Sciatic nerve (tissue), 2 donors: ENCODE measurements at places on chromosomes 16 and 17. TPM values are rescaled to one million over a fixed set of nuclear protein-coding genes. Genes with fewer than 3 reads are reported as not detected.
A peak's percentile ranks its signal among the peaks of the same experiment; 100 is the strongest.

GRCh38 chr16:66471716-66472393, 44.8 kb downstream of the BEAN1 start:
- DNase-seq, result peak; percentile 27

DNA sequence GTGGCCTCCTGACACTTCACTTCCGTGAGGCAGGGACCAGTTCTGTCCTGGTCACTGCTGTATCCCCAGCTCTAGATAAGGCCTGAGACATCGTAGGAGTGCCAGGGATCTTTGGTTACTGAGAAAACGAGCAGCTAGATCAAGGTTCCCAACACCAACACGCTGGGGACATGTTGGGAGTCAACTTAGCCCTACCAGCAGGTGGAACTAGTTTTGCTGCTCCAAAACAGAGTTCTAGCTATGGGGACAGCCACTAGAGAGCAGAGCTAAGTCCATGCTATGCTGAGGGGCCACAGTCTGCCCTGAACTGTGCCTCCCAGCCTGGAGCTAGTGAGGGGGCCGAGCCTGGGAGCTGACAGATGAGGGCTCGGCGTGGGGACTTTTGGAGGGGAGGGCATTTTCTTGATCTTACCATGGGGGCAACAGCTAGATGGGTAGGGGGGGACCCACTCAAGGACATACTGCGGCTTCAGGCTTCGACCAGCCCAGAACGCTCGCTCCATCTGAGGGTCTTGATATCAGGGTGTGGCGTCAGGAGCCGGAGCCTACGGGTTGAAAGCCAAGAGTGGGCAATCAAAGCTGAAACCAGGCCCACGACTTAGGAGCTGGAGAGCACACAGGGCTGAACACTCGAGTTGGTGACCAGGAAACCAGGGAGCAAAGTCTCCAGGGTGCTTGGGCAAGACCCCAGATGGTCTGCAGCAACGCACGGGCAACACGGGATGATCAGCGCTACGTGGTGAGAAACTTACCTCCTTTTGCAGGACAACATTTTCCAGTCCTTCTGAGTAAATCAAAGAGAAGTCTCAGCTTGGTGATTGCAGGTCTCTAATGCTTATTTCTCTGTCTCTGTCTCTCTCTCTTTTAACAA, 13.4 kb downstream of the SNX20 start:
- no peak for DNase-seq

DNA sequence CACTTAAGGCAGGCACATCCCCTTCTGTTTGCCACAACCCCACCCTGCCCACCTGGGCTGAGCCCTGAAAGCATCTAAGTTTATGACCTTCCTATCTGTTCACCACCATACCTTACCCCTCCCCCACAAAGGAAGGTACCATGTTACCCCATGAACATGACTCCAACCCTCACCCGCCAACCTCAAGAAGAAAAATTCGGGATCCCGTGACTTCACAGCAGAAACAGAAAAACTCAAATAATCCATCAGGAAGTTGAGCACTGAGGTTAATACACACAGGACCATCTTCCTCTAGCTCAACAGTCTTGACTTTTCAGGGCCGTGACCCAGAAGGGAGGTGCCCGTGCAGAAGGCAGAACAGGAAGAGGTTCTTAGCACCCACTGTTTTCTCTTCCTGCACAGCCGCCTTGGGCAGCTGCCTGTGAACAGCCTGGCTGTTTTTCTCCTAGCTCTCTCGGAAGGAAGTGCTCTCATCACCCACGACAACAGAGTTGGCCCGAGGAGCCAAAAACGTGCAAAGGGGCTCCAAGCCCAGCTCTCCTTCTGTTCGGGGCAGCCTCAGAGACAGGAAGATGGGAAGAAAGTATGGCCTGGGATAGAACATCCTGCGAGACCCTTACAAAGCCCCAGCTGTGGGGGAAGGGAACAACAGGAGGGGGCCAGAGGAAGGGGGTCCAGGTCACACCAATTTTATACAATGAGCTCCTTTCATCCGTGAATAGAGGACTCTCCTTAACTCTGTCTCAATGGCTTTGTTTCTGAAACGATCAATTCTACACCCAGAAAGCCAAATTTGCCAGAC, 101.1 kb downstream of the XYLT1 start:
- DNase-seq, result peak; percentile 68

GRCh38 chr16:27315333-27316037, 1.7 kb downstream of the IL4R start:
- DNase-seq, result peak; percentile 59

GRCh38 chr17:29357232-29357631, 32.9 kb upstream of the TAOK1 start:
- DNase-seq, result no peak

The TBC1D3G gene
- total RNA-seq, result not detected

The IRF8 gene
- 19.1 TPM for total RNA-seq

The SLC22A31 gene
- 0.98 TPM for total RNA-seq

The SLC47A2 gene
- not detected for total RNA-seq

The ZG16 gene
- not detected for total RNA-seq
